ENCODE measurements at places on chromosomes 11 and 22. TPM values are rescaled to one million over a fixed set of nuclear protein-coding genes. Genes with fewer than 3 reads are reported as not detected.

Gene SLC36A4
- polyA plus RNA-seq = 8.2 TPM

Gene MS4A4E
- polyA plus RNA-seq = not detected

Gene PDE2A
- polyA plus RNA-seq = 12.6 TPM

Gene MRPL40
- 89.2 TPM for polyA plus RNA-seq

Gene OR51G1
- polyA plus RNA-seq = not detected

Gene GGTLC2
- polyA plus RNA-seq = not detected

Gene SCGB1A1
- not detected for polyA plus RNA-seq

Gene OR5B21
- polyA plus RNA-seq = not detected

Gene MOGAT2
- polyA plus RNA-seq = 1.1 TPM

Gene VPREB1
- polyA plus RNA-seq = not detected

Gene MYO18B
- 0.19 TPM for polyA plus RNA-seq

Gene APOBEC3H
- polyA plus RNA-seq = not detected

Gene KCNE3
- polyA plus RNA-seq = 15.9 TPM

Gene TRIM6
- 7.4 TPM for polyA plus RNA-seq

Gene APOA1
- 2.0 TPM for polyA plus RNA-seq

Gene OR52H1
- not detected for polyA plus RNA-seq

Data from kidney (tissue), 22 donors.